ENCODE measurements at places on chromosomes 2 and 18. TPM values are rescaled to one million over a fixed set of nuclear protein-coding genes. Genes with fewer than 3 reads are reported as not detected.

Gene EFHD1
- total RNA-seq: 0.82 TPM

Gene GNLY
- not detected for total RNA-seq

- no peak for DNase-seq
Observed at GRCh38 chr2:72004976-72005375, 142.7 kb downstream of the CYP26B1 start.

Gene MALT1
- total RNA-seq: 26.9 TPM

Gene GAREM2
- 6.1 TPM for total RNA-seq

Gene DNAJC5G
- not detected for total RNA-seq

- DNase-seq: peak; percentile 15
Observed at GRCh38 chr2:85066874-85067351, 66.3 kb upstream of the TCF7L1 start.

DNA sequence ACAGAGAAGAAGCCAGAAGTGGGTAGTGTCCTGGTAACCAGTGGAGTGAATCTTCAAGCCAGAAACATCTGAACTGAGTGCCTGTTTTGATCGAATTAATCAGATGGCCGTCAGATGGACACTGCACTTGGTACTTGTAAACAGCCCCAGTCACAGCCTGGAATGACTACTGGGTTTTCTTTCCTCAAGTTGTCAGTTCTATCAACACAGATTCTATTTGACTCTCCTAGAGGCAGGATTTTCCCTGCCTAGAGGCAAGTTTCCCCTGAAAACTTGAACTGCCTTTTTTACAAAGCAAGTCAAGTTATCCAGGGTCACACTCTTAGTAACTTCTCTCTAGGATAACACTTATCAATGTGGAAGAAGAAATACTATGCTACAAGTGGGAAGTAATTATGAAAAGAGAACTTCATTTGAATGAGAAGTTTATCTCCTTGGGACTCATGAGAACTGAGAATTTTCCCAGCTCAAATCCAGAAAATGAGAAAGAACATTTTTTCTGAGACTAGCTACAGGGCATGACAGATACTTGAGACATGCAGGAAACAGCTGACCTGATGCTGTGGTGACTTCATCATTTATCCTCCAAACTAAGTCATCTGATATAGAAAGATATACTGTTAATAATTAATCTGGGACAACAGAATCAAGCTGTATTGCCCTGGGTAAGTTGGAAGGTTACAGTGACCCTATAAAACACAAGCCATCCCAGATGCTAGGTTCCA is 36.0 kb downstream of the SULT1C2 start:
- no peak for DNase-seq

DNA sequence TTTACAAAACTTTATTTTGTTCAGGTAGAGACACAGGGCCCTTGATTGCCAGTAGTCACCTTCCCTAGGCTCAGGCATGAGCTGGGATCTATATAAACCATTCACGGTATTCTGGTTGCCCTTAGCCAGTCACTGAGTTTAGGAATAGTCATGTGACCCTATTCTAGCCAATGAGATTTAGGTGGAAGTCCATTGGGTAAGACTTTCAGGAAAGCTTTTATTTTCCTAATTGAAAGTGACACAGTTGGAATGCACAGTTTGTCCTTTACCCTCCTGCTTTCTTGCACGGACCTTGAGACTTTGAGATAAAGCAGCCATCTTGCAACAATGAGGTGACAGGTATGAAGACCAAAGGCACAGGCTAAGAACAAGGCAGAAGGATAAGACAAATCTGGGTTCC is 21.5 kb downstream of the SLC4A5 start:
- DNase-seq: no peak

Gene RIT2
- 29.3 TPM for total RNA-seq

DNA sequence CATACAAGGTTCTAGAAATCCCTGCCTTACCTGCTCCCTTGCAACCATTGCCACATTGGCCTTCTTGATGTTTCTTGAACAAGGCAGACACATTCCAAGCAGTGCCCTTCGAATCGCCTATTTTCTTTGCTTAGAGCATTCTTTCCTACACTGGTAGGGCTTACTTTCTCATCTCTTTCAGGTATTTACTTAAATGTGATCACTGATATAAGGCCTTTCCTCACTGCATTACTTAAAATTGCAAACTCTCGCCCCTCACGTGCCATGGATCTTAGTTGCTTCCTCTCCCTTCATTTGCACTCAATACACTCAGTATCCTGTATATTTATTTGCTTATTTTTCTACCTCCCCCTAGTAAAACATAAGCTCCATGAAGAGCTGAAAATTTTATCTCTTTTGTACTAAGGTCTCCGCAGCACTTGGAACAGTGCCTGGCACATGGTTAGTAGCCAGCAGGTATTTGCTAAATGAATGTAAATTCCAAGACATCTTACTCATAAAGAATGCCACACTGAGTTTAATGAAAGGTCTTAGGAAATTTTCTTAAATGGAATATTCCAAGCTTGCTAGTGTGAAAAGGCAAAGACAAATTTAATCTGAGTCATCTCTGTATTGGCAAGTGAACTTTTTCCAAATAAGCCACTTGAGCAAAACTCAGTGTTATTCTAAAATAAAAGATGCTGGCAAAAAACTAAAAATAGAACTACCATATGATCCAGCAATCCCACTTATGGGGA is 42.4 kb upstream of the FIGN start:
- DNase-seq: no peak

- peak; percentile 49 for DNase-seq
Observed at GRCh38 chr2:219119422-219120043, 41.1 kb downstream of the NHEJ1 start.

Gene LYPD1
- 24.5 TPM for total RNA-seq

GRCh38 chr2:32900246-32900973 is 46.3 kb upstream of the LTBP1 start:
- no peak for DNase-seq

GRCh38 chr2:195121341-195121740 is 535.7 kb upstream of the SLC39A10 start:
- no peak for DNase-seq

- no peak for DNase-seq
Observed at GRCh38 chr18:48594471-48595094, 55.8 kb downstream of the CTIF start.

All from frontal cortex (tissue), 4 donors.